Spleen (tissue), 13 donors: ENCODE measurements at places on chromosomes 11 and 22.

DNA sequence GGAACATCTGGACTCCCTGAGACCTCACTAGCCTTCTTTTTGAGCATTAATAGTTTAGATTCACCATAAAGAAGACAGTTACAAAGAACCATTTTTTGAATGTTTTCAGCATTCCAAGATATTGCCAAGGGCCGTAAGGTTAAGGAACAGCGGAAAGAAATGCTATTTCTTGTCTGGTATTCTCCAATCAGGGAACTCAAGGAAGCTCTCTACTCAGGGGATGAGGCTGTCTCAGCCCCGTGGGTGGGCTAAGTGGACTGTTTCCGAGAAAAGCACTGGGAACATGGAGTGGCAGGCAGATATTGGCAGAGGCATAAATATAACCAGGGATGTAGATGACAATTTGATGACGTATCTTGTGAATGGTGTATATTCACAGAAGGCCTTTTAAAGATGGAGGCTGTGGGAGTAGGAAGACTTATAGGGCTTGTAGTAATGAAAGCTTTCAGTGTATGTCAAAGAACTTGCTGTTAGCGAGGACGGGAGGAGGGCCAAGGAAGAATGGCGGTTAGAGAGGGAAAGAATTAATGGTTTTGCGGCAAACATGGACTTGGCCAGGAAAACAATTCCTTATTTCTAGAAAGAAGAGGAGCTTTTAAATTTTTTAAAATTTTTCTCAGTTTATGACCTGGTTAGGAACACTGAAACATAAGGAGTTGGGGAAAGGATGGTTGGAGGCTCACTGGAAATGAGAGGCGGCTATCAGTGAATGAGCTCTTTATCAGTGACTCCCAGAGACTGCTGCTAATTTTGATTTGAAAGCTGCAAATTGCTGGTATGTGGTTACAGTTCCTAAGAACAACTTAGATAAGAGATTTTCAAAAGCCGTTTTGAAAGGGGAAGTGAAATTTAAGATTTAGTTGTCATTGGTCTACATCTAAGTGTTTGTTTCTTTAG, 64.6 kb downstream of the ST3GAL4 start:
- DNase-seq: no peak

DNA sequence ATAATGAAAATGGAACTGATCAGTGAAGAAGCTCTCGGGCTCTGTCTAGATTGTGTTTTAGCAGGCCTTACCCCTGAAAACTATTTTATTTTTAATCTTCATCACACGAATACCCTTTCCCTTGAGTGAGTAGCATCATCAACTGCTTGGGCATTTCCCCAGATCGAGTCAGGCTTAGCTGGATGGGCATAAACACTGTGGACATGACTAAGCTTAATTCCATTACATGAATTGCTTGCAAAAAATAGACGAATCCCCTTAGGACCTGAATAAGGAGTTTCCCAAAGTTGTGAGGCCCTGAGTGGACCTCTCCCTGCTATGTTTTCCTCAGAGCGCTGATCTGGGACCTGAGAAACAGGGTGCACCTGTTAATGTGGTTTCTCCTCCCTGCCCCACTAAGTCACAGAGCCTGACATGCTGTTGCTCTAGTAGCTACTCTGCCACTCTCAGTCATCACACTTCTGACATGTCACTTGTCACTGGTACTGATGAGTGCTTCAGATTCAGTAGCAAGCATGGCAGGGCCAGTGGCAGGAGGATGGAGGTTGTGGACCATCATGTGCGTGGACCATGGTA, 53.5 kb downstream of the ENDOD1 start:
- DNase-seq: no peak

DNA sequence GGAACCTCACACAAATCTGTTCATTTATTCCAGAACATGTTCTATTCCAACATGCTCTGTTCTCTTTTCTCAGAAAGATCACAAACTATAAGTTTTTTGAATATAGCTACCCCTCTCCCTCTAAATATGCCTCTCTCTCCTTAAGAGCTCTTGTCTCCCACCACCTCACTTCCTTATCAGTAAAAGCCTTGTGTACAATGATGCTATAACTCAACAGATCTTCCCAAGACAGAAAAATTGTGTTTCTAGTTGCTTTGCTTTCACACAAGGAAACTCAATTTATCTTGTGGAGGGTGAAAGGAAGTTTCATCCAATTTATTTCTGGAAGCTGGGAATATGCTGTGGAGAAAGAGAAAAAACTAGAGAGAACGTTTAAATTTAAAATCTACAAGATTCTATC, 64.4 kb downstream of the FAM76B start:
- no peak for DNase-seq

GRCh38 chr11:127461241-127462064, 460.9 kb upstream of the KIRREL3 start:
- DNase-seq: no peak

DNA sequence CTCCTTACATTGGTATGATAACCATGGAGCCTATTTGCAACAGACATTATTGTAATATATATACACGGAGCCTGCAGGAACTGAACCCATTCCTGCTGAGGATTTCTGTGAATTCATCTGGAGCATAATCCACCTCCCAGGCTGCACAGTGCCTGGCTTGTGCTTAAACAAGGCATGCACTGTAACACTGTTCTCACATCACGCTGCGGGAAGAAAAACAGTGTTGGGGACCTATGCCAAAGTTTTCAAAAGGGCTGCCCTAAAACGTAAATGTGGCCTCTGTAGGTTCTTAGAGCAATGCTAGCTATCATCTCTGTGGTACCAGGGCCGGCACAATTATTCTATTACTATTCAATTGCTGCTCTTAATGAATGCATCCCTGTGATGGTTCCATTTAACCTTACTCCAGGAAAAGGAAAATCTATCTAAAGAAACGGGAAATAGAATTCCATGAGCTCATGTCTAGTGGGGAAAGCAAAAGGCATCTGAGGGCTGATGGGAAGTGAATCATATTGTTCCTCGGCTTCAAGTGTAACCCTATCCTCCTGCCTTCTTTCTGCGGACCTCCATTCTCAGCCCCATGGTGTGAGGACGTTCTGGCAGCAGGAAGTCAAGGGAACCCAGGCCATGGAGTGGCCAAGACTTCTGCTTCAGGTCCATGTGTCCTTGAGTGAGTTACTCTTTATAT, 525.5 kb downstream of the SOX6 start:
- DNase-seq: no peak

- DNase-seq: peak; percentile 64
Measured at GRCh38 chr22:45196926-45197605, 33.3 kb downstream of the NUP50 start.

- DNase-seq: peak; percentile 67
Measured at GRCh38 chr11:119100246-119100970, 1.2 kb downstream of the DPAGT1 start.

DNA sequence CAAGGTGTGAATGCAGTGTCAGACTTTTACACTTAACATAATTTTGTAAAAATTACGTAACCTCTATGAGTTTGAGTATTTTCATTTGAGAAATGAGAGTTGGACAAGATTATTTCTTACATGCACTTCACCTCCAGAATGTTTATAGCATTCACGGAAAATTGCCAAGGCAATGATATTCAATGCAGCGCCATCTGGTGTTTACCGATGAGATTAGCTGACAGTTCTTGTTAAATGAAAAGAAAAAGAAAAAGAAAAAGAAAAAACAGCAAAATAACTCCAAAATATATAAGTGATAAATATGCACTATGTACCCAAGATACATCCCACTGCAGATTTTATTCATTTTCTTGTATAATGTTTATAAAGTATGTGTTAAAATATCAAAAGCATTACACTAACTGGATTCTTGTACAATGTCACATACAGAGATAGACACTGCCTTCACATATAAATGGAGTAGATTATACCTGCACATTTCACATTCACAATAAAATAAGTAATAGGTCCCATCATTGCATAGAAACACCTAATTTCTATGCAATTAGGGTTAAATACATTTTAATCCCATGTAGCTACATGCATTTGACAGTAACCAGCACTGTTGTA, 976.3 kb upstream of the FAT3 start:
- DNase-seq: no peak

DNA sequence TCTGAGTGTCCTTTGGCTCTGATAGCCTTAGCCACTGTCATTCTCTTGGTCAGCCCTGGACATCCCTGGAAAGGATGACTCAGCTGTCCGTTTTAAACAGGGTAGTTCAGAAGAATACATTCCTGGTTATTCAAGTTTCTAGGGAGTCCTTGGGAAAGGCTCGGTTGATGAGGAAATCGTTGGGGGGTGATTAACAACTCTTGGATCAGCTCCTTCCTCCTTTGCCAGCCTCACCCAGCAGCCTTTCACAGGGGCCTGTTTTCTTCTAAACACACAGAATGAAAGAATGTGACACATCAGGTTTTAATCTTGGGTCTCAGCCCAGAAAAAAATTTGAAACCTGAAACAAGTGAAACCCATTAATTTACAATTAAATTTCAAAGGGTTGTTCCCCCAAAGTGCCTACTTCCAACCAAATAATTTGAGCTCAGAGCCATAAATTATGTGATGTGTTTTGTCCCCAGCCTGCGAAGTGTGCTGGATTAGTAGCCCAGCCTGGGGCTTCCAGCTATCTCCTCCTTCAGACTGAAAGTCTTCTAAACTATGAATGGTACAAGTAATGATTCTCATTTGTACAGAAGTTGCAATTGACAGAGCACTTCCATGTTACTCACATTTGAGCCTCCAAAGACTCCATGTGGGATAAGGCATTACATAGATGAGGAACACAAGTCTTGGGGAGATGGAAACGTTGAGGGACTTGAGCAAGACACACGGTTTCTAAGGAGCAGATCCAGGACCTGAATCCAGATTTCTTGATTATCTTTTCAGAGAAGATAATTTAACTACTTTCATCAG, 19.3 kb upstream of the MRGPRX2 start:
- no peak for DNase-seq

DNA sequence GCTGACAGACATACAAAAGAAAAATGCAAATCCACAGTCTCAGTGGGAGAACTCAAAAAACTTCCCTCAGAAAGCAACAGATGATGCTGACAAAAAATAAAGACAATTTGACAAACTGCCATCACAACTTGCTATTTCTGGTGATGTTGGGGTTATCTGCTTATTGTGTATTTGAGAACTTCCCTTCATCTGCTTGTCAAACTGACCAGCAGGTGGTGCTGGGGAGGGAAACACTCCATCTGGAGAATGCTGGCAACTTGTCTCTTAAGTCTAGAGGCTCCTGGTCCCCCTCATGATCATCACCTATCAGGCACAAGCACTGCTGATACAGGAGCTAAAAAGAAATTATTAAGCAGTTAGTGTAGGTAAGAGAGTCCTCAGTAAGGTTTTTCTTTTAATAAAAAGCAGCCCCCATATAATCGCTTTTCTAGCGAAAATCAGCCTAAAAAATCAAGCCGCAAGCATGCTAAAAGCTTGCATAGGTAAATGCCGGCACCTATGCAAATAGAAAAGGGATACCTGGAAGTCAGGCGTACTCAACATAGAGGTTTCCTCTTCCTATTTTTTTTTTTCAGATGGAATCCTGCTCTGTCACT, 9.8 kb upstream of the FAM111B start:
- peak; percentile 79 for DNase-seq

DNA sequence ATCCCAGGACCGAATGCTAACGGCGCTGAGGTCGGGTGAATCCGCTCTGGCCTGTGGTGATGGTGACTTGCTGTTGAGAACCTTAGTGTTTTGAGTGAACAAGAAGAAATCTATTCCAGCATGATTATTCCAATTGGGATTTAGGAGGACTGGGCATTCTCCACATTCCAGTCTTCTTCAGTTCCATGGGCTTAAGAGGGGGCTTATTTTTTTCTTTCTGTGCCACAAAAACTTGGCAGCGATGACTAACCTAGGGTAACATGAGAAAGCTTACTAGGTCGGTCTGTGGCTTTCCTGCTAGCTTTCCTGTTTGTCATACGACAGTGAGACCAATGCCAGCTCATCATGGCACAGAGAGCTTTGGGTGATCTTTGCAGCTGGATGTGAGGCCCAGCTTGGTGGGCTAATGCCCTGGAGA, 62.9 kb upstream of the ATXN10 start:
- no peak for DNase-seq

GRCh38 chr11:7292922-7293321, 41.2 kb downstream of the SYT9 start:
- DNase-seq: no peak

GRCh38 chr11:85854212-85854556, 999 bp upstream of the CCDC83 start:
- no peak for DNase-seq

DNA sequence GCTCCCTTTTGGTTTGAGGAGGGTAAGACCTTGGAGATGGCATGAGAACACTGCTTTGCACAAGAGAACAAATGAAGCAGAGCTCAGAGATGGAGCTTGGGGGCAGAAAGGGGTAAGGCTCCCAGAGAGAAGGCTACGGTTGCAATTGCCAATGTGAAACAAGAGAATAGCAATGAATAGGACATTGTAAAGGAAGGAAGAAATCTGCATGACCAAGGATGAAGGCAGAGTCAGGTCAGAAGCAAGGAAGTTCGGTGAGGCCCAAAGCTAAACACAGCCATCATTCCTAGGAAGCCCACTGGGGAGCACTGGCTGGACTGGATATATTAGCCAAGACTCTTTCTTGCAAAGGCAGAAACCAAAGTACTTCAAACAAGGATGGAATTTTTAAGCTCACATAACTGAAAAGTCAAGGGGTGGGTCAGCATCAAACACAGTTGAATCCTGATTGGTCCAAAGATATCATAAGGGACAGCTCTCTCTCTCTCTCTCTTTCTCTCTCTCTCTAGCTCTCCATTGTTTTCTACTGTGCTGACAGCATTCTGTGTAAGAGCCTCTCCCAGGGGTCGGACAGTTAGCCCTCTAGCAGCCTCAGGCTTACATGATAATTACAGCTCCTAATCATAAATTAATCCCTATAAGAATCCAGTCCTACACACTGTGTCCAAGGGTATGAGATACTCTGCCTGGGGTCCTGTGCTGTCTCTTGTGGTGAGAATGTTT, 484.3 kb downstream of the SOX6 start:
- DNase-seq: no peak

- DNase-seq: peak; percentile 96
Measured at GRCh38 chr11:10302744-10303557, 1.9 kb upstream of the ADM start.

DNA sequence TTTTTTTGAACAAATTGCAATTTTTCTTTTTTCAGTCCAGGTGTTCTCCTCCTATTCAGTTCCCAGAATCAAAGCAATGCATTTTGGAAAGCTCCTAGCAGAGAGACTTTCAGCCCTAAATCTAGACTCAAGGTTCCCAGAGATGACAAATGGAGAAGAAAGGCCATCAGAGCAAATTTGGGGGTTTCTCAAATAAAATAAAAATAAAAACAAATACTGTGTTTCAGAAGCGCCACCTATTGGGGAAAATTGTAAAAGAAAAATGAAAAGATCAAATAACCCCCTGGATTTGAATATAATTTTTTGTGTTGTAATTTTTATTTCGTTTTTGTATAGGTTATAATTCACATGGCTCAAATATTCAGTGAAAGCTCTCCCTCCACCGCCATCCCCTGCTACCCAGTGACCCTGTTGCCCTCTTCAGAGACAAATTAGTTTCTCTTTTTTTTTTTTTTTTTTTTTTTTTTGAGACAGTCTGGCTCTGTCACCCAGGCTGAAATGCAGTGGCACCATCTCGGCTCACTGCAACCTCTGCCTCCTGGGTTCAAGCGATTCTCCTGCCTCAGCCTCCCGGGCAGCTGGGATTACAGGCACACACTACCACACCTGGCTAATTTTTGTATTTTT, 6.2 kb upstream of the UBE4A start:
- DNase-seq: no peak
